ENCODE measurements at places on chromosomes 1 and 21. TPM values are rescaled to one million over a fixed set of nuclear protein-coding genes. Genes with fewer than 3 reads are reported as not detected.

DNA sequence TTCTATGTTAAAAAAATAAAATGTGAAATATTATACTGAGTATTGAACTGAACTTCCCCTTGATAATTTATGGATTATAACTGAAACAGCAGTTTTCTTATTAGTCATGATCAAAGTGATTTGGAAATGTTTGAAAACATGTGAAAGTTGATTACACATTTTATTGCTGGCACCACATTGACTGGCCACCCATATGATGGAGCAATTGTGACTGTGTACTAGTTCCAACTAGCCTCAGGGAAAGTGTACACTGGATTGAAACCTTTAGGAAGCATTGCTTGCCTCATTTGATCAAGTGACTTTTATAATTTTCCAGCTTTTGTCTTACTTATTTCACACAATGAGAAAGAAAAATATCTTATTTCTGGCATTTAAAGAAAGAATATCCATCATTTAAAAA lies 128.0 kb upstream of the ADGRL2 start:
- DNase-seq = no peak
- no peak overlapping the region for H3K27ac ChIP-seq
- H3K4me3 ChIP-seq = no peak overlapping the region
- H3K27me3 ChIP-seq = no peaks in the 10 kb centered on the region
- no peaks in the 10 kb centered on the region for H3K36me3 ChIP-seq

Gene CLDN8
- total RNA-seq = not detected

Gene TINAGL1
- 10.3 TPM for total RNA-seq

Gene AMY1C
- total RNA-seq = 0.12 TPM

Gene HMGCS2
- not detected for total RNA-seq
